ENCODE measurements at places on chromosomes 1 and 21. TPM values are rescaled to one million over a fixed set of nuclear protein-coding genes. Genes with fewer than 3 reads are reported as not detected.

GRCh38 chr1:168454211-168454815 lies 89.5 kb downstream of the XCL2 start:
- DNase-seq = no peak

- DNase-seq = no peak
These were observed 98.8 kb upstream of the DUSP10 start for GRCh38 chr1:221840511-221841243.

DNA sequence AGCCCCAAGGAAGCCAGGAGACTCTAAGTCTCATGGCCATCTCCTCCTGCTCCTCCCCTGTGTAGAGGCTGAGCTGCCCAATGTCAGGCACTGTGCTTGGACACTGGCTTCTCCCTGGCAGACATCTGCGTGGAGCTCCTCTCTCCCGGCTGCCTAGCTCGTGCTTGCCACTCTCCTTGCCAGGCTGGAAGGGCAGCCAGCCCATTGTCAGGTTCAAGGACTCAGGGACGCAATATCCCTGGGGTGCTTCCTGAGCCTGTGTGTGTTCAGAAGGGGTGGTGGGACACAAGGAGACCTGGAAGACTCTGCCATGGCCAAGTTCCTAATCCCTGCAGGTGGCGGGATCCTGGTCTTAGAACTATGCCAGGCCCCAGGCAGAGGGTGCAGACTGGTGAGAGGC lies 65.4 kb upstream of the PARP1 start:
- no peak for DNase-seq

DNA sequence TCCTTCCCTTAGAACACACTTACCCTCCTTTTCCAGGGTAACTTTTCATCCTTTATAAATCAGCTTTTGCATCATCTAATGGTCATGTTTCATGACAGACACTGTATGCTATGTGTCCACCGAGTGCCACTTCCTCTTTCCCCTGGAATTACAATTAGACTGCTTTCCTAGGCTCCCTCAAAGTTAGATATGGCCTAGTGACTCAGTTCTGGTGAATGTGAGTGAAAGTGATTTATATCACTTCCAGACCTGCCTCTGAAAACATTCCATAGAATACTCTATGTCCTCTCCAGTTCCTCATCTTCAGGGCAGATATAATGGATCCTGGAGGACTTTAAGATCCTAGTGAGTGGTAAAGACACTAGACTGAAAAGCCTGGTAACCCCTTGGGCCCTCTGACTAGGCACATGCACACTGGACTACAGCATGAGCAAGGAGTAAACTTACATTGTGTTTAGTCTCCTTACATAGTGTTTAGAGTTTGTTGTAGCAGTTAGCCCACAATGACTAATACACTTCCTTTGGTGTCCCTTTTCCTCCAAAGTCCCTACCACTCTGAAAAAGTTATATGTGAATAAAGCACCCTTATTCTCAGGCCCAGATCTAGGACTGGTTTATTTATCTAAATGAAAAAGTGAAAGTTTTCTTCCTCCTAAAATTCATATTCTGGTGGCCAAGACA lies 59.3 kb downstream of the GPR88 start:
- no peak for DNase-seq

TENT5C gene
- total RNA-seq = 19.8 TPM

Data from Caco-2 (cell line).